Upper lobe of left lung (tissue), 6 donors: ENCODE measurements at places on chromosomes 7 and 10.

- no peak for DNase-seq
Measured at GRCh38 chr7:87877366-87878040, 1.2 kb downstream of the DBF4 start.

DNA sequence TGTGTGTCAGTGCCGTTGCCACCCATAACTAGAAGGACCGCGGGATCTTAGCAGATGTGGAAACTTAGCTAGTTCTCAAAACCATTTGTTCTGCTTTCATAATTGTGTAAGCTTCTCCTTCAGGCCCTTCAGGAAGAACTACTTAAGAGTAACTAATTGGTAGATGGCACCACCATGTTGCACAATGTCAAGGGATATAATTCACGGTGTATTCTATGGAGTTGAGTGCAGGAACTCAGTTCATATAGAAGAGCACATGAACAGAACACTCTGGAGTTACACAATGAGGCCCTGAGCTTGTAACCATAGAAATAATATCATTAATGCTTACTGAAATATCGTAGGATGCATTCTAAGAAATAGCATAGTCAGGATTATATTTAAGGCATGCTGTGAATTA is 126.5 kb upstream of the GAD2 start:
- no peak for DNase-seq

DNA sequence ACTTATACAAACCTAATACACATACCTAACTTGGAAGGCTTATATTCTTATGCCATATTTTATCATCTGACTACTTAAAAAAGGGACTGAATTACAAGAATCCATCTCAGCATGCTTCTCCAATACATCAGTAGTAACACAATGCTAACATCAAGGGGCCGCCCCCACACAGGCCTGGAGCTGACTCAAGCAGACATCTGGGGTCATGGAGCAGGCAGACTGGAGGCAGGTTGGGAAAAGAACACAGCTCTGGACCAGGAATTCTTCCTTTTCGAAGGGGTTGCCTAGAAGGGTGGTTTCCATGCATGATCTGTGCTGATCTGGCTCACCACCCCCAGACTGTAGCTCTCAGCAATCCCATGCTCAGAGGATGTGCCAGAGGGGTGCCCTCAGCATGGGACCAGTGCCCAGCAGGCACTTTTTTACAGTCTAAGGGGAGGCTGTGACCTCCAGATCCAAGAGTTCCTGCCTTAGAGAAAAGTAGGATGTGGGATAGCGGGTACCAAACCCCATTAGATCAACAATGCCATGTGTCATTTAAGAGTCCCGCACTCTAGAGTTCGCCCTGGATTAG is 26.1 kb upstream of the DUSP5 start:
- no peak for DNase-seq

DNA sequence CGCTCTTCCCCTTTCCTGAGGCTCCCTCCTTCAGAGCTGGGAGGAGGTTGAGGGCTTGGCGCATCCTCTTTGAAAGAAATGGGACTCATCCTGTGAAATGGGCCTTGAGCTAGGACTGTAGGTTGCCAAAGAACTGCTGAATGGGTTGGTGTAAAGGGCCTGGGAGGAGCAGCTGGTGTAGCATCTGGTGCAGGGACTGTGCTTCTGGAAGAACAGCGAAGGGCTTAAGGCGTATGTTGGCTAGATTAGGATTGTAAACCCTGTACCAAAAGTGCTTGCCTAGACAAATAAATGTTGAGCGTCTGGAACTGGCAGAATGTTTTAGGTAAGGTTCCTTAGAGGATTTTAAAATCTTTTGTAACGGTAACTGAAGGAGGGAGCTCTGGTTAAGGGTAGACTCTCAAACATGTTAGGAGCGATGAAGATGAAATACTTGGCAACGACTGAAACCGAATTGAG is 563 bp downstream of the STAM start:
- DNase-seq: no peak

DNA sequence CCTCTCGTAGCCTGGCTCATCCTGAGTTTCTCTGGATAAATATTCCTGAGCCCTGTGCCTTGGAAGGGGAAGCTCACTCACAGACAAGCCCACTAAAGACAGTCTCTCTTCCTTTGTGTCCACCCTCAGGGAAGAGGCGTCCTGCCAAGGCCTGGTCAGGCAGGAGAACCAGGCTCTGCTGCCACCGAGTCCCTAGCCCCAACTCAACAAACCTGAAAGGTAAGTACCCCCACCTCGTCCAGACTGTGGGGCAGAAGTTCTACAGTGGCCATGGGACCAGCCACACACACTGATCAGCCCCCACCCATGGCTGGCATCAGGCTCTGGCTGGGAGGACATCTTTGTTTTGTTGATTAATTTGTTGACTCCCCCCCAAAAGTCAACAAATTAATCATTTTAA is 2.8 kb downstream of the GPR15LG start:
- DNase-seq: no peak

GRCh38 chr10:48224979-48225560 is 49.4 kb downstream of the FRMPD2 start:
- DNase-seq: no peak

GRCh38 chr7:23123007-23123406 is 17.4 kb downstream of the KLHL7 start:
- DNase-seq: no peak

GRCh38 chr7:44615149-44615611 is 8.8 kb downstream of the OGDH start:
- DNase-seq: no peak

DNA sequence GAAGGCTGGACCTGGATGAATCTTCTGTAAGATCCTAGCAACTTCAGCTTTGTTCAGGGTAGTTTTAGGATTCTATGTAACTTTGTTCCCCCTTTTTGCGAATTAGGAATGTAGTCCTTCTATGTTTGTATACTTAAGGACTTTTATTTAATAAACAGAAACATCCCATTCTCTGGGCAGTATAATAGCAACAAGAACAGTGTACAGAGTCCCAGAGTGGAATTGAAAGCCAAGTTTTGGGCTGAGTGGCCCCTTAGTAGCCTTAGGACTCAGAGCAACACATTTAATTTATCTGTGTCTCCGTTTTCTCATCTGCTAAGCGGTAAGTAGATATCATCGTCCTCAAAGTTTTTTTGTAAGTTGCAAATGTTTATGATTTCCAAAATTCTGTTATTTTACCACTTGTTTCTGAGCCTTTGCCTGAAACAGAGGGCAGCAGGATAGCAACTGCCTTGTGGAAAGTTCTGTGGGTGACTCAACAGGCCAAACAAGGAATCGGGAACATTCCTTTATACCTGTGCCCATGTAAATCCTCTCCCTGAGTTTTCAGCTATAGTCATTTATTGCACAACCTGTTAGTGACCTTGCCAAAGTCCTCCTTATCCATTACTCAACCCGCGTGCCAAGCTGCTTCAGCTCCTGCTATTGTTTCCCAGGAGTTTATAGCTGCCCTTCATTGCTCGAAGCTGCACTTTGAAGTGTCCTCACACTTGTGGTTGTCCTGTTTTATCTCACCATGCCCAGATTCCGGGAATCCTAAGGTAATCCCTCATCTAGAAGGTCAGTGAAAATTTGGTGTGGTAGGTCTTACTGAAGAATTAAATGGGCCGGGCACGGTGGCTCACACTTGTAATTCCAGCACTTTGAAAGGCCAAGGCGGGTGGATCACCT is 199.1 kb upstream of the AHR start:
- DNase-seq: peak; percentile 79

DNA sequence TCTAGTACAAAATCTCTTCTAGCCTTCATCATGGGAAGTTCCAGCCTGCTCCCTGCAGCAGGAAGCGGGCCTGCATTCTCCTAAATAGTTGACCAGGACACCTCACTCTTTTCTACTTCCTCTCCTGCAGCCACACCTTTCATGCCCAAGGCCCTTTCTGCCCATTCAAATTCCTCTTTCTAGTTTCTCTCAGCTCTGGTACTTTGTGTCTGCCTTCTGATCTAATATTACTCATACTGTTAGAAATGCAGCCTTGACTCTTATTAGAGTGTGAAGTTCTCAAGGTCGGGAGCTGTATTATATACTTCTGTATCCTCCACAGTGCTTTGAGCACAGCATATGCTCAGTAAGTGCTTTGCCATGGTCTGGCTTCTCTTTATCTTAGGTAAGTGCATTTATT is 103.1 kb downstream of the PRKCQ start:
- DNase-seq: no peak

DNA sequence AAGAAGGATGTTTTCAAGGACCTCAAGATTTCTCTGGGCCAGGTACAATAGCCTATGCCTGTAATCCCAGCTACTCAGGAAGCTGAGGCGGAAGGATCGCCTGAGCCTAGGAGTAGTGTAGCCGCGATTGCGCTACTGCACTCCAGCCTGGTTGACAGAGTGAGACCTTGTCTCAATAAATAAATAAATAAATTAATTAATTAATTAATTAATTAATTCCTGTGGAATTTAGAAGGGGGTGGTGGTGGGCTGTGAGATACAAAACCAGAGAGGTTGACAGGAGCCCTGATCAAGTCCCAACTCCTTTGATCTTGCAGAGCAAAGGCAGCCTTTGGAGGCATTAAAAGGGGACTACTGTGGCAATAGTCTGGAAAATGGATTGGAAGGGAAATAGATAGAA is 39.3 kb upstream of the NRF1 start:
- no peak for DNase-seq

GRCh38 chr10:132186488-132187429 is at the start of gene DPYSL4:
TSS of gene DPYSL4 (plus strand) at chr10:132186948. CDS start at chr10:132187064, 116 bp downstream.
- peak; percentile 87 for DNase-seq

GRCh38 chr10:85032981-85033380 is 704.6 kb downstream of the CCSER2 start:
- peak; percentile 23 for DNase-seq

- no peak for DNase-seq
Measured at GRCh38 chr10:123643315-123643714, 22.8 kb upstream of the GPR26 start.

DNA sequence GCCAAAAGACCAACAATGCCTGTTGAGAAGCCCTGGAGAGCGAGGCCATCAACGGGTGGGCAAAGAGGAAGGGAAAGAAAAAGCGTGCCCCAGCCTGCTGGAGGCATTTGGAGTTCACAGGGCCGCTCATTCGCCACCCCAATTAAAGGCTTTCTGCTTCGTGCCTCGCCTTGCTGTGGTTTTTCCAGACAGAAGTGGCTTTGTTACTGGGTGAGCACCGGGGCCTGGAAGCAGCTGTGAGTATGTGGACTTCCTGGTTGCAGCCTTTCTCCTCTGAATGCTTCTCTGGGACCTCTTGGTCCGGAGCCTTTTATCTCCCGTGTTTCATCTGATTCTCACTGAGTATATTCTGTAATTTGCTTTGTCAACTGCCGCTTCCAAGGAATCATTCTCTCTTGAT is 118.1 kb upstream of the EGR2 start:
- DNase-seq: no peak

GRCh38 chr10:50407076-50407801 is 155.9 kb upstream of the ASAH2 start:
- no peak for DNase-seq

GRCh38 chr10:50452603-50453002 is 171.2 kb downstream of the SGMS1 start:
- DNase-seq: no peak

DNA sequence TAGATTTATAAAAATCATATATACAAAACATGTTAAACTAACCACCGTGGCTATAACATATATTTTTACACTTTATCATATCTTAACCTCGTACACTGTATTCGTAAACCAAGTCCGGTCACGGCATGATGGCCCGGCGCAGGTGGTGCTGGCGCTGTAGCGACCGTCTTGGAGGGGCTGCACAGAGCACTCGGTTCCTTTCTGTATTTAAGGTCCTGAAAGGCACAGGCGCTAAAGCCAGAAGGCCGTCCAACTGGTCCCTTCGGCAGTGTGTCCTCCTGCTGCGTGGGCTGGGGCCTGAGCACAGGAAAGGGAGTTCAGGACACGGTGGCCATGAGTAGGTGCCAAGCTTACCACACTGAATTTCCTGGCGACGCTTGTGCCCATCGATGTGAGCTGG is 33.8 kb downstream of the AMZ1 start:
- no peak for DNase-seq

DNA sequence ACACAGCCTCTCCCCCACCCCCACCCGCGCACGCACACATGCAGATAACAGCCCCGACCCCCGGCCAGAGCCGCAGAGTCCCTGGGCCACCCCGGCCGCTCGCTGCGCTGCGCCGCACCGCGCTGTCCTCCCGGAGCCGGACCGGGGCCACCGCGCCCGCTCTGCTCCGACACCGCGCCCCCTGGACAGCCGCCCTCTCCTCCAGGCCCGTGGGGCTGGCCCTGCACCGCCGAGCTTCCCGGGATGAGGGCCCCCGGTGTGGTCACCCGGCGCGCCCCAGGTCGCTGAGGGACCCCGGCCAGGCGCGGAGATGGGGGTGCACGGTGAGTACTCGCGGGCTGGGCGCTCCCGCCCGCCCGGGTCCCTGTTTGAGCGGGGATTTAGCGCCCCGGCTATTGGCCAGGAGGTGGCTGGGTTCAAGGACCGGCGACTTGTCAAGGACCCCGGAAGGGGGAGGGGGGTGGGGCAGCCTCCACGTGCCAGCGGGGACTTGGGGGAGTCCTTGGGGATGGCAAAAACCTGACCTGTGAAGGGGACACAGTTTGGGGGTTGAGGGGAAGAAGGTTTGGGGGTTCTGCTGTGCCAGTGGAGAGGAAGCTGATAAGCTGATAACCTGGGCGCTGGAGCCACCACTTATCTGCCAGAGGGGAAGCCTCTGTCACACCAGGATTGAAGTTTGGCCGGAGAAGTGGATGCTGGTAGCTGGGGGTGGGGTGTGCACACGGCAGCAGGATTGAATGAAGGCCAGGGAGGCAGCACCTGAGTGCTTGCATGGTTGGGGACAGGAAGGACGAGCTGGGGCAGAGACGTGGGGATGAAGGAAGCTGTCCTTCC is 620 bp downstream of the EPO start:
- DNase-seq: peak; percentile 77

GRCh38 chr7:122887848-122888247 is 1.6 kb upstream of the CADPS2 start:
- no peak for DNase-seq
